Cerebellar nuclear complex (tissue), 1 donor: ENCODE measurements at places on chromosomes 5 and 9.

DNA sequence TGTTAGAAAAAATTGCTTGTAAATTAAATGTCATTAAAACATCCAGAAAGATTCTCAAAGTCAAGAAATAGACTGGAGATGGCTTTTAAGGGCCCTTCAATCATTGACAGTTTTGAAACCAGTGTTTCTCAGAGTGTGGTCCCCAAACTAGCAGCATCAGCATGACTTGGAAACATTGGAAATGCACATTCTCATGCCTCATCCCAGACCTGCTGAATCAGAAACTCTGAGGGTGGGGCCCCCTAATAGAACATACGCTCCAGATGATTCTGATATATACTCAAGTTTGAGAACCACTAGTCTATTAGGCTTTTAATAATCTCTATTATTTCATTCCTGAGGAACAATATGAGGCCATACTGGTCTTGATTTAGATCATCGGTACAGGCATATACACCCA lies 181.6 kb downstream of the SMARCA2 start:
- DNase-seq: no peak

GRCh38 chr5:134873494-134873893 lies 677 bp upstream of the TXNDC15 start:
- DNase-seq: no peak

- DNase-seq: no peak
Measured at GRCh38 chr9:81113453-81114124, 575.8 kb downstream of the TLE1 start.

- DNase-seq: no peak
Measured at GRCh38 chr5:83406906-83407305, 64.6 kb upstream of the VCAN start.

GRCh38 chr9:28707616-28708015 lies 1134.3 kb upstream of the C9orf72 start:
- no peak for DNase-seq

GRCh38 chr9:138049085-138049778 lies 171.7 kb downstream of the CACNA1B start:
- DNase-seq: no peak

DNA sequence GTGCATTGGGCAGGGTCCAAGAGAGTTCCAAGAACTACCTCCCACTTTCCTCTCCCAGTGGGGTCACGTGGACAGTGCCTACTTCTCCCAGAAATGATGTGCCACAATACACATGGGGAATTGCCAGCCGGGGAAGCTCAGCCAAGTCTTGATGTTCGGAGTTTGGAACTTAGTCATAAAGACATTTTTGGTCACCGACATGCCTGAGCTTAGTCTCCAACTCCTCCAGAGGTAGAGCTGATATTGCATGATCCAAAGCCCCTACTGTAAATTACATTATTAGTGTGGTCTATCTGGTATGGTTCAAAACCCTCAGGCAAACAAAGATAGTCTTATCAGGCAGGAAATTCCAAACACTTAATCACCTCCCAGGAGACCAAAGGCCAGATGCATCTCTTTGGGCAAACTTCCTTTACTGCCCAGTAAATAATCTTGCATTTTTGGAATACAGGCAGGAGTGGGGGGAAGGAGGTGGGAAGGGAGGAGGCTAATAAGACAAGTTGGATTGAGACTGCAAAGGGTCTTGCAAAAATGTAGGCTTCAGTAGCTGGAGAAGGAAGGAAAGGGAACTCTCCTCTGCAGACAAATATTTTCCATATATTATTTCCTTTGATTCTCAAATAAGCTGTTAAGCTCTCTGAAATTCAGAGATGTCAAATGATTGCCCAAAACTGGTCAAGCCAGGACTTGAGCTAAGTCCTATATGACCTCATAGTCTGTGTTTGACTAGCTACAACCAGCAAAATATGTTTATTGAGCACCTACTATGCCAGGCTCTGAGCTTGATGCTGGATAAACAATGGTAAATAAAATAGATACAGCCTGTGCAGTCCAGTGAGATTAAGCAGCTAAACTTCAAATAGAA lies 99.4 kb downstream of the DRD1 start:
- no peak for DNase-seq
